ENCODE measurements at places on chromosomes 3 and 15.

GRCh38 chr3:171936191-171936841, 93.2 kb downstream of the TMEM212 start:
- DNase-seq = peak; percentile 84

DNA sequence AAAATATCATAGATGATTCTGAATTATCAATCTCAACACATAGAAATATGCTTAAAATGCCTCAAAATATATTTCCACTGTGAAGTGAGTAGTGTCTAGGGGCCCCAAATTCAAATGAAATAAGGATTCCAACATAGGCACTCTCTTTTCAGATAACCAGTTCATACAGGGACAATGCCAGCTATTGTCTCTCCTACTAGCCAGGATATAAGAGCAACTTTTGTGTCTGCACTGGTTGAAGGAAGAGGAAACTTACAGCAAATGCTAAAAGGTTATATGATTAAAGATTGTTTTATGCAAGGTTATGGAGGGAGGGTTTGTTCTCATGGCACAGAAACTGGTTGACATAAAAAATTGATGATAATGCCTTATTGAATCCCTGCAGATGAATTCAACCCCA, 579.4 kb upstream of the ALCAM start:
- DNase-seq = no peak

DNA sequence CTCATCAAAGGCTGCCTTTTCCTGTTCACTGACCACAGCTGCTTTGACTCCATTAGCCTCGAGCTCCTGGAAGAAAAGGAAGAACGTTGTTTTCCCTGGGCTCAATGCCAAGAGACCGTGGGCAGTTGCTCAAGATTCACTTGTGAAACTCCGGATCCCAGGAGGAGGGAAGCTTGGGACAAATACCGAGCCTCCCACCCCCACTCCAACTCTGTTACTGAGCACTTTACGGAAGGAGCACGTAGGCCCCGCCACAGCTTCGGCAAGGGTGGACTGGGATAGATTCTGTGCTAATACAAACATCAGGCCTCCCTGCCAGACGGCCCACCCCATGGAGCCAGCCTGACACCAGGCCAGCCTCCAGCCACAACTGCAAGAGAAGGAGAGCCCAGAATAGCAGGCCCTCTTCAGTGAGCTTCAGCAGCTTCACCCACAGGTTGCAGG, 10.8 kb upstream of the FANCD2 start:
- peak; percentile 97 for DNase-seq

GRCh38 chr3:188979669-188980310, 192.0 kb upstream of the TPRG1 start:
- no peak for DNase-seq

GRCh38 chr3:48407542-48408099, 22.3 kb downstream of the PLXNB1 start:
- DNase-seq = no peak

GRCh38 chr3:106121491-106122289, 252.9 kb upstream of the CBLB start:
- no peak for DNase-seq

DNA sequence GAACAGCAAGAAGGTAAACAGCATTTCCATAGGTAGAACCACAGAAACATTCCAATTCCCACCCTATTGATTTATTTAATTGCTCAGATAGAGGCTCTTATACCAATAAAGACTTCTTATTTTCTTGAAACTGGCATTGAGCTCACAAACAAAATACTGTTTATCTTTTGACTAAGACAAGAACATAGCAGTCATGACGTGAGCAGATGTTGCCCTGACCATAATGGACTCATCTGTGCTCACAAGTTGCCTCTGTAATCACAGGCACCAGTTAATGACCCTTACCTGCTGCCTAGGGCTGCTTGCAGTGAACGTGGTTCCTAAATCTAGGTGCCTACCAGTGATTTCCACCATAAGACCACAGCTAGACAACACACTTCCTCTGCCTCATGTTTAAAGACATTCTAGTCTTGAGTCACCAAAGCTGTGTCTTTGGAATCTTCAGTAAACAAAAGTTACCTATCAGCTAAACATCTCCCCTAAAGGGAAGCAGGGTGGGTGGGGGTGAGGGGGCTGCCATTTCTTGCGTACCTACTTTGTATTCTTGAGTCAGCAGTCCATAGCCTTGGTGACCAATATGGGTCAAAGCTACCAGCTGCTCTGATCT, 2.1 kb downstream of the FYCO1 start:
- DNase-seq = peak; percentile 45

GRCh38 chr3:50353245-50354004, 2.8 kb downstream of the CYB561D2 start:
- DNase-seq = no peak

- peak; percentile 55 for DNase-seq
These were observed 9.2 kb downstream of the EIF3J start for GRCh38 chr15:44545913-44546802.

- DNase-seq = no peak
These were observed 1.3 kb downstream of the CPNE4 start for GRCh38 chr3:132033471-132033870.

DNA sequence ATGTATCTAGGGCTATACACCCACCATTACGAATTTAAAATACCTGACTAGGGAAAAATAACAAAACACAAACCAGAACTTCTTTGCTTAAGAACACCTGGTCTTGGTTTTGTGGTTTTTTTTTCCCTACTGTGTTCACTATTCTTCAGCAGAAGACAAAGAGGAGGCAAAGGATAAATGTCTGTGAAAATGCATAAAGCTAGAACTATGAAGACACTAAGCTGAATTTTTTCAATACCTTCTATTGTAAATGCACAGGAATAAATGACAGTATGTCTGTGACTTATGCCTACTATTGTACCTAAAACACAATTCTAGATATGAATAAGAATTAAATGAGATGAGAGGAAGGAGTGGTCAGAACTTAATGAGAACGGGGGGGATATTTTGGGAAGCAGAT, 86.9 kb downstream of the TBL1XR1 start:
- DNase-seq = no peak

DNA sequence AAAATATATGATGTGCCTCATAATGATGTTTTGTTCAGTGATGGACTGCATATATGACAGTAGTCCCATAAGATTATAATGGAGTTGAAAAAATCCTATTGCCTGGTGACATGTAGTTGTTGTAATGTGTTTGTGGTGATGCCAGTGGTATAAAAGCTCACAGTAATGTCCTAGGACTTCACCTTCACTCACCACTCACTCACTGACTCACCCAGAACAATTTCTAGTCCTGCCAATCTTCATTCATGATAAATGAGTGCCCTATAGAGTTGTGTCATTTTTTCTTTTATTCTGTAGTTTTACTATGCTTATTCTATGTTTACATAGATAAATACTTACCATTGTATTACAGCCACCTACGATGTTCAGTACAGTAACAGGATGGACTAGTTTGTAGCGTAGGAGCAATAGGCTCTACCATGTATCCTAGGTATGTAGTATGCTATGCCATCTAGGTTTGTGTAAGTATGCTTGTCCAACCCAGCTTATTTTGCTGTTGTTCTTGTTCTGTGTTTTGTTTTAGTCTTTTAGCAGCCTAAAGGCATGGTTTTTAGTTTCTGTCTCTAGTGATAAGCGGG, 88.5 kb upstream of the LRRFIP2 start:
- DNase-seq = no peak

GRCh38 chr3:103308921-103309320, 874.1 kb downstream of the ZPLD1 start:
- DNase-seq = no peak

- peak; percentile 93 for DNase-seq
These were observed 63.9 kb downstream of the NMD3 start for GRCh38 chr3:161284989-161285388.

- DNase-seq = no peak
These were observed 42.9 kb downstream of the CCR3 start for GRCh38 chr3:46284981-46285683.

DNA sequence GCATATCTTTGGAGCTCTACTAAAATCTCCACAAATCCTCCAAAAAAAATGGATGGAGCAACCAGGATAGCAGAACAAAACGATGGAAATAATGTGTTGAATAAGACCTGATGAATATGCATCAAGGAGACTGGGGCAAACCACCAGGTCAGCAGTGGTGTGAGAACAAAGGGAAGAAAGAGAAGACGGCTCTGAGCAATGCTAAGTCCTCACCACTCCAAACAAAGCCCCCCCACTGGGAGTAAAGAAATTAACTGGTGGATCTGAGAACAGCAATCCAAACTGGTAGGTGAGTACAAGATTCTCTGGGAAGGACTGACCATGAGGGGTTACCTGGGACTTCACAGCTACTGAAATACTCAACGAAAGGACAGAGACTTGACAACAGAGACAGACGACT, 977.3 kb downstream of the TBL1XR1 start:
- DNase-seq = no peak

DNA sequence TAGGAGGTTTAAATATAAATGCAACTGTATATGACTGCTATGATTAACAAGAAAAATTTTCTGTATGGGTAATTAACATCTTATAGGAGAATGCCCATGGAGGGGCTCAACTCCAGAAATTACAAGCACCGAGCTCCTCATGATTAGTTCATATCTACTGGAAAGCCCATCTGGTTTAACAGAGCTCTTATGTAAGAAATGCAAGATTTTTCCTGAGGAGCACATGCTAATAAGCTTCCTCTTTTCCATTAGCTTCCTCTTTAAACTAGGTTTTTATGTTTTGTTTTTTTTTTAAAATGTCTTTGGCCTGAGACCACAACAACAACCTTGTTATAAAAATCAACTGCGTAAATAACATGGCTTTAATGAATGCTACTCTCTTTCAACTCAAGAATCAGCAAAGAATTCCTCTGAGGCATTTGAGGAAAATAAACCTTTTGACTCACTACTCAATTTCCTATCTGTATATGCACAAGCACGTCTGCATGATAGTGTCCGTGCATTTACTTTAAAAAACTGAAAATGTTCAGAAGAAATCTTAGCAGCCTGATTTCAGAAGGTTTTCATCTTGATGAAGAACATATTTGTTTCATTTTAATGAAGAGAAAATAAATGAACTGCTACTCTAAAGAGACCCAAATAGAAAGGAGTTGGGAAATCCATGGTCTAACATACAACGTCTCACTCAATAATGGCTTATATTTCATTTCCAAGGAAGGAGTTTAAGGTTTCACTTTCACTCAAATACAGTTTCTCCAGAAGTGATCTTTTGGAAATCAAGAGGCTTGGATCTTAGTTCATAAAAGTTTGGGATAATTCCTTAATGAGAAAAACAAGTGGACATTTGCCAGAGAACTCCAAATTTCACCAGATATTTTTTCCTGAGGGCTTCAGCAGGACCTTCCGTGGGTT, 180.8 kb downstream of the KCNAB1 start:
- peak; percentile 18 for DNase-seq

DNA sequence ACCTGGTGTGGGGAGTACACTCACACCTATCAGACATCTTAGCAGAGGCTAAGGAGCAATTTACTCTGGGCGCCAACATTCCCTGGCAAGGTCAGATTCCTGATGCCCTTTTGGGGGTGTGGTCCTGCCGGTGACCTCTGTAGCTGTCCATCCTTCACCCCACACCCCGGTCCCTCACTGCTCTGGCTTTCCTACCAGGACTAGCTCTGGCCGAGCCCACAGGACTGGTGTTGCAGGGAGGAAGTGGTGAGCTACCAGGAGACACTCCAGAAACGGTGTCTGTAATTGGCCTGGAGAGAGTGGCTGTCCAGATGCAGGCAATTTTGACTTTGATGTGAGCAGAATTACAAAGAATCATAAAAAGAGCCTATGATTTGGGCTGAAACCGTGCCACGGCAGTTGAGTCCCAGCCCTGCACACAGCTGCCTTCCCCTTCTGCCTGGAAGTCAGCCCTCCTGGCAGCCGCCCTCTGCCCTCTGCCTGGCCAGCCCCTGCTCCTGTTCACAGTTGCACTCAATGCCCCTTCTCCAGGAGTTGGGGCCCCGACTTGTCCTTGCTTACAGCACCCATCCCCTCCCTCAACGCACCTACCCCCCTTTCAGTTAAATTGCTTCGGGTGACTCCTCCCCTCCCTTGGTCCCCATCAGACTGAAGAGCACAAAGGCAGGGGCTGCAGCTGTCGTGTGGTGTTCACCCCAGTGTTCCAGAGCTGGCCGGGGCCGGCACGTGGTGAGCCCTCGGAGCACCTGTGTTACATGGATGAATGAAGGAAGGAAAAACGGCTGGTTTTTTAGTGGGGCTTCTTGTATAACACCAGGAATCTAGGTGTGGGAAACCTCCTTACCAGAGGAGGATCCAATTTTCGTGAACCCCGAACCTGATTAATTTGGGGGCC, 80.2 kb upstream of the TPM1 start:
- no peak for DNase-seq

Data from fibroblast of gingiva (primary cell).